ENCODE measurements at places on chromosomes 6 and 20. TPM values are rescaled to one million over a fixed set of nuclear protein-coding genes. Genes with fewer than 3 reads are reported as not detected.

SLC32A1 gene
- not detected for polyA plus RNA-seq

GRCh38 chr6:35178932-35179832 is 34.6 kb upstream of the SCUBE3 start:
- DNase-seq: no peak

DNA sequence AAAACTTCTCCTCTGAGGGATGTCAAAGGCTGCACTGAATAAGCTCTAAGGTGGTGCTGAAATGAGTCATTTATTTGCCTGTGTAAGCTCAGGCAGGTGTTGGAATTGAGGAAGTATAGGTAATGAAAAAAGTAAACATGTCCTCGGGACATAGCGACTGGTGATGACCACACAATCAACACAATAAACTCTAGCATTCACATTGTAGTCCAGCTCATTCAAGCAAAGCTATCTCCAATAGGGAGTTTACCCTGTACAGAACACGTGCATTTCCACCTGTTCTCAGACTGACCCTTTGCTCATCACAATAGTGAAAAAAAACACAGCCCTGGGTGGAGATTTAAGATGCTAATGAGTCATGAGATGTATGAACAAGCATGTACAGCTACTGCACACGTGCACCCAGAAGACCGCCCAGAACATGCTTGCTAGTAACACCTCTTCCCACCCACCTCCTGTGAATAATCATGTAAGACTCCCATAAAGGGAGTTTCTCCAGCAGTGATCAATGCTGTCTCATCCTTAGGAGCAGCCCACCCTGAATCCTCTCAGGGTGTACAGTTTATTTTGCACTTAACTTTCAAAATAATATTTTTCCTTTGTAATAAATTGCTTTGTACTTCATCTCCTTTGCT is 33.0 kb upstream of the POU5F1 start:
- peak; percentile 94 for DNase-seq

GRCh38 chr6:11043961-11044711 is at the start of gene ELOVL2:
Gene ELOVL2 (minus strand): TSS chr6:11044305. CDS start chr6:11044230, 75 bp downstream.
- peak; percentile 74 for DNase-seq

All from GM23248 (cell line).